ENCODE measurements at places on chromosomes 11 and 22. TPM values are rescaled to one million over a fixed set of nuclear protein-coding genes. Genes with fewer than 3 reads are reported as not detected.
A peak's percentile ranks its signal among the peaks of the same experiment; 100 is the strongest.

- peak; percentile 19 for DNase-seq
These were observed 7.3 kb downstream of the CD6 start for GRCh38 chr11:60978546-60979380.

Gene ZBTB16
- 22.0 TPM for total RNA-seq

Gene OR10AG1
- total RNA-seq: not detected

Gene SEPTIN5
- 214 TPM for total RNA-seq

DNA sequence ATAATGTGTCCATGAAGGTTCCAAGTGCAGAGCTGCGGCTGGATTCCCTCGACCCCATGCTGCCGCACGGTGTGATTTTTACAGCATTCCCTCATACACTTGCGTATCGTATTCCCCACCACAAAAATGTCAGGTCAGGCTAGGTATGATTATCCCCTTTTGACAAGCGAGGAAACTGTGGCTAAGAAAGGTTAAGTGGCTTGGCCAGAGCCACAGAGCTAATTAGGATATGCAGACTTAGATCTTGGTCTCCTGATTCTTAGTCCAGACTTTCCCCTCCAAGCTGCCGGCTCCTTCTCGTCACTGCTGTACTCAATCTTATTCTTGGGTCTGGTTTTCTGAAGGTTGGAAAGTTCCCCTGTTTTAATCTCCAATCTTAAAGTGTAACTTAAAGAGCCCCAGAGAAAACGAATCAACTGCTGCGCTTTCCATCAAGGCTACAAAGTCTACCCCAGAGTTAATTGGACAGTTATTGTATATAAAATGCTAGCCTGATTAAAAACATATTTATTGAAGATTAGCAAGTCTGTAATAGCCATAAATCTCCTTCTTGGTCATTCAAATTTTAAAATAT is 176.6 kb downstream of the ADAMTS15 start:
- DNase-seq: no peak
